ENCODE measurements at places on chromosomes 11 and 22.
A peak's percentile ranks its signal among the peaks of the same experiment; 100 is the strongest.

- DNase-seq = no peak
These were observed 481.1 kb downstream of the MIAT start for GRCh38 chr22:27138471-27138870.

DNA sequence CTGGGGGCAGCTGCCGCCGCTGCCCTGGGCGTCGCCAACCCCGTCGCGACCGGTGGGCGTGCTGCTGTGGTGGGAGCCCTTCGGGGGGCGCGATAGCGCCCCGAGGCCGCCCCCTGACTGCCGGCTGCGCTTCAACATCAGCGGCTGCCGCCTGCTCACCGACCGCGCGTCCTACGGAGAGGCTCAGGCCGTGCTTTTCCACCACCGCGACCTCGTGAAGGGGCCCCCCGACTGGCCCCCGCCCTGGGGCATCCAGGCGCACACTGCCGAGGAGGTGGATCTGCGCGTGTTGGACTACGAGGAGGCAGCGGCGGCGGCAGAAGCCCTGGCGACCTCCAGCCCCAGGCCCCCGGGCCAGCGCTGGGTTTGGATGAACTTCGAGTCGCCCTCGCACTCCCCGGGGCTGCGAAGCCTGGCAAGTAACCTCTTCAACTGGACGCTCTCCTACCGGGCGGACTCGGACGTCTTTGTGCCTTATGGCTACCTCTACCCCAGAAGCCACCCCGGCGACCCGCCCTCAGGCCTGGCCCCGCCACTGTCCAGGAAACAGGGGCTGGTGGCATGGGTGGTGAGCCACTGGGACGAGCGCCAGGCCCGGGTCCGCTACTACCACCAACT lies 1.0 kb downstream of the FUT4 start:
- peak; percentile 16 for DNase-seq

DNA sequence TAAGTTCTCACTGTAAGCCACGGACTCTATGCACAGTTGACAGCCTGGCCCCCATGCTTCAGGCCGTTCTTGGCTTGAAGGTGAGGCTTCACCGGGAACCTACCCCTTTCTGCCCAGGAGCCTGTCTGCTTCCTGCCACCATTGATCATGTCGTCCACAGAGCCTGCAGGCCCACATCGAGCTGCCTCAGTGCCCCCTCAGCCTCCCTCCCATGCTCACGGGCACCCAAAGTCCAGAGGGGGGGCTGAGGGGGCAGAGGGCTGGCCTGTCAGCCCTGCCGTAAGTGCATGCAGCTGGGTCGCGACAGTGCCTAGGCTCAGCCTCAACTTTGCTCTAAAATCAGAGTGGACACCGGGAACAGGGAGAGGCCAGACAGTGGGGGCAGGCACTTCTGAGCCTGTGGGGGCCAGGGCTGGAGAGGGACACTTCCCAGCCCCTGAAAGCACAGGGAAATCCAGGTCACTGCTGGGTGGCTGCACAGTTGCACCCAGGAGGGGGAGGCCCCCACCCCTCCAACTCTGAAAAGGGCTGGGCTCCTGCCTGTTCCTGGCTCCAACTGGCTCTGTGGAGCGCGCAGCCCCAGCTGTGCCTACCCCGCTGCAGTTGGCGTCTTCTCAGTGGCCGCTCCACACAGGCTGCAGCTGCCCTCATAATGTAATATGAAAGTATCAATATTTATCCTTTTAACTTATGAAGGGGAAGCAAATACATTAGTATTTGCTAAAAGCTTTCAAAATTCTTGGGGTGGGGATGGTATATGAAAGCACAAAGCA lies 598.6 kb downstream of the DLG2 start:
- DNase-seq = no peak

DNA sequence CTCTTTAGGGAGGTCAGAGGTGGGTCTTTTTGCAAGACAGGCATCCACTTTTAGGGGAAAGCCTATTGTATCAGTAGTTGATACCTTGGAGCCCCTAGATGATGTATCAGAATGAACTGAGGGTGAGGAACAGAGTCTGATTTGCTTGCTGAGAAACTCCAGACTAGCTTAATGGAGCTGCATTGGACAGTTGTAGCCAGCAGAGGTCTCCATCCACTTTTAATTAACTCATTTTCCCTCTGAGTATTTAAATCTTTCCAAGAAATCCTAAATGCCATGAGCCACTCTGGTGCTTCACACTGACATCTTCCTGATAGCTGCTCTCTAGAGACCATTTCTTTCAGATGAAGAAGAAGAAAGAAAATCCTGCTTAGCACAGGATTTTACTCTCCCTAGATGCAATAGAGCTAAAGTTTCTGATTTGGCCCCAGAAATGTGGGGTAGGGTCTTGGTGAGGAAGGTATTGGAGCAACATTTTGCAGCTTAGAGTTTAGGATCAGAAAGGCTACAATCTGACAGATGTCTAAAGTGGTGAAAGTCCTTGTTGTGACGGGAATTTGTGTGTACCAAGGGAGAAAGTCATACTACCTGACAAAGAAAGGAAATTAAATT lies 38.0 kb downstream of the EXT2 start:
- DNase-seq = peak; percentile 59

DNA sequence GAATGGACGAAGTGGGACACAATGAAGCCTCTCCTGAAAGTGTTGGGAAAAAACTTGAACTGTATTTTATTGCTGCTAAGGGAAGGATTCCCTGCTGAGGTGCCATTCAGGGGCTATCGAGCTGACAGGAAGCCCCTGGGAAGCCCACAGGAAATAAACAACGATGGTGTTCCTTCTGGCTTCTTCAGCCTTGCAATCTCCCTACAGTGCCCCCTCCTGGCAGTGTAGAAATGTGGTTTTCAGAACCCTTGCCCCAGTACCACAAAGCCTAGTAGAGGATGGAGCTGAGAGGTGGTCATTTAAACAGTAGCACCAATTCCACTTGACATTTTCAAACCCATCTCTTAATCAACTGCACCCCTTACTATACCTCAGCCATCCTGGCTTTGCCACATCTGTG lies 676.7 kb upstream of the ARHGAP42 start:
- no peak for DNase-seq

- DNase-seq = no peak
These were observed 8.5 kb upstream of the WDR74 start for GRCh38 chr11:62847767-62848314.

DNA sequence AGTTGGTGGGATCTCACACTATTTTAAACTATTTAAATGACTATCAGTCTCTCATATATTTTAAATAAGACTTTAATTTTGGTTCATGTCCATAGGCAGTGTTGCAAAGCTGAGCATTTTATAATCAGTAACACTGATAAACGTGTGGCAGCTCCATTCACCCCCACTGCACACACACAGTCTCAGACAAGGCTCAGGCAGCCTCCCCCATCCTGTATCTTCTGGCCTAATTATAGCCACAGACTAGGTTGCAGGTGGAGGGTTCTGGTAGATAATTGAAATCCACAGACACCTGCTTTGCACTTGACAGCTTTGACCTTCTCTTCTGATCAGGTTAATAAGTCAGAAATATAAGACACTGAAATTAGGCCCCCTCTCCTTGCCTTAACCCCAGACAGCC lies 118.5 kb upstream of the LDLRAD3 start:
- no peak for DNase-seq

GRCh38 chr11:114138411-114138810 lies 78.9 kb downstream of the ZBTB16 start:
- no peak for DNase-seq

DNA sequence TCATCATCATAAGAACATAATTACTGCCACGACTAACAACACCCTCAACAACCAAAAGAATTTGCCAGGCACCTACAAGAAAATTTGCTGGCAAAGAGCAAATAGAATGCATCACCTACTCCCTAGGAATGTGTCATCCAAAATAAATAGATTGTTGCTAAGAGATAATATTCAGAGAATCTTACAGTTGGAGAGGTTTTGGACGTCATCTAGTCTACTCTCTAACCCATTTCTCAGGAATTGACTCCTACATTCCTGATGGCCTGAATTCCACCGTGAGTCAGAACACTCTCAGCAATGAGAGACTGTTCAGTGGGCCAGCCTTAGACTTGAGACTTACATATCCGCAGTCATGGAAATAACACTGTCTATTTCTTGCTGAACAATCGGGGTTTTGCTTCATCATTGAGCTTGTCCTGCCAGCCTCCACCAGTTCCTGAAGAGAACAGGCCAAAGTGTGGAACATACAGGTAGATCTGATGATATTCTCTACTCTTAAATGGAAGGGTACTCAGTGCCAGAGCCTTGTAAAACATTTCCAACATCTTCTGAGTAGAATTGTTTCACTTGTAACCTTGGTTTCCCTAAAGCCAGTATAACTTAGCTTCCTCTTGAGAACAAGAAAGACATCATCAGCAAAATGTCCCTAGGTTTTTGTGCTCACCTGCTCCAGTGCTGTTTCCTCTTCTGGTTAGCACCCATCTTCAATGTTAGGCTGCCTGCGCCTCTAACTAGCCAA lies 8.3 kb downstream of the KIRREL3 start:
- DNase-seq = peak; percentile 100

DNA sequence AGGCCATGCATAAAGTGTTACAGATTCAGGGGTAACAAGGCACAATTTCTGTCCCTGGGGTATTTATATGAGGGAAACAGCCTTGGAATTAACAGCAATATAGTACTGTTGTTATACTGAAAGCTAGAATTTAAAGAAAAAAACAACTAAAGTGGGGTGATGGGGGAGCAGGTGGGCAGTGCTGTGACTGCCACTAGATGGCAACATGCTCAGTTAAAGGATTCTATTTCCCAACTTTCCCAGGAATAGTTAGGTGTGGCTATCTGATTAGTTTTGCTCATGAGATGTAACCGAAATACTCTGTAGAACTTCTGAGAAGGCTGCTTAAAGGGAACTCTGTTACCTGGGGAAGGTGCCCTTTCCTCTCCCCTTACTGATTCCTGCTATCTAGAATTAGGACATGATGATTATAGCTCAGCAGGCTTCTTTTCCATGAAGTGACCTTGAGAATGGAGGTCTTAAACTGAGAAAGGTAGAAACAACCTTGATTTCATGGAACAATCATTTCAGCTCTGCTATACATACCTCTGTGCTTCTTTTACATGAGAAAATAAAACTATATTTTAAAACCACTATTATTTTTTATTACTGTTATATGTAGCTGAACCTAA lies 102.6 kb downstream of the RELT start:
- DNase-seq = peak; percentile 41

DNA sequence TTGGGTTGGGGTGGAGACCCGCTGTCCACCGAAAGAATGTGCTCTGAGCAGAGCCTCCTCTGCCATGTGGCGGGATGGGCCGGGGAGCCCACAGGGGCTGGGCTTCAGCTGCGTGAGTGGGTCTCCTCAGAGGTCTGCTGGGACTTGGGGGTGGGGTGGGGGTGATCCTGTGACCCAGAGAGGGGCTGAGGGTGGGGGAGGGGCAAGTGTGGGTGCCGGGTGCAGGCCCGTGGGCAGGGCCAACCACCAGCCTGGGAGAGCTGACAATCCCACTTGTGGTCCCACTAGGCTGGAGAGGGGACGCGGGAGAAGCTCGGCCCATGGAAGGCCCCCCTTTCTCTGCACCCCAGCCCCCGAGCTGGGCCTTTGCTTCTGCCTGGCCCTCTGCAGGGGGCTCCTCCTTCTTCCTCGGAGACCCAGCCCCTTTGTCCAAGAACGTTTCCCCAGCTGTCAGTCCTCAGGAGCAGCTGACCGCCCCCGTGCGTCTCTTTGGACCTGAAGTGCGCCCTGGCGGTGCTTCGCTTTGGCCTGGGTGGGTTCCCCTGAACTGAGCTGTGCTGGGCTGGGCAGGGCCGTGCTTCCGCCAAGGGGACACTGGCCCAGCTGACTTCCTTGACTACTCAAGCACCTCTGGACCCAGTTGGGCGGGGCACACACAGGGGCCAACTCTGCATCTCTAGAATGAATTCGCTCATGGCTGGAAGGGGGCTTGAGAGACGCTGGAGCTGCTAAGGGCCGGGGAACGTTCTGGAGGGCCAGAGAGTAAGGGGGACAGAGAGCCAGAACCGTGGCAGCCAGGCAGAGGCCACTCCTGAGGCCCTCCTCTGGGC lies 30.2 kb downstream of the OSBPL5 start:
- no peak for DNase-seq

- DNase-seq = peak; percentile 76
These were observed 88.1 kb downstream of the KCNQ1 start for GRCh38 chr11:2532704-2533586.

GRCh38 chr11:117600234-117600783 lies 196.7 kb downstream of the DSCAML1 start:
- DNase-seq = no peak

GRCh38 chr22:50014655-50015401 lies 2.3 kb upstream of the IL17REL start:
- no peak for DNase-seq

GRCh38 chr11:13126430-13126829 lies 117.3 kb downstream of the RASSF10 start:
- peak; percentile 54 for DNase-seq

- peak; percentile 85 for DNase-seq
These were observed 25.6 kb upstream of the TENM4 start for GRCh38 chr11:79466411-79466810.

DNA sequence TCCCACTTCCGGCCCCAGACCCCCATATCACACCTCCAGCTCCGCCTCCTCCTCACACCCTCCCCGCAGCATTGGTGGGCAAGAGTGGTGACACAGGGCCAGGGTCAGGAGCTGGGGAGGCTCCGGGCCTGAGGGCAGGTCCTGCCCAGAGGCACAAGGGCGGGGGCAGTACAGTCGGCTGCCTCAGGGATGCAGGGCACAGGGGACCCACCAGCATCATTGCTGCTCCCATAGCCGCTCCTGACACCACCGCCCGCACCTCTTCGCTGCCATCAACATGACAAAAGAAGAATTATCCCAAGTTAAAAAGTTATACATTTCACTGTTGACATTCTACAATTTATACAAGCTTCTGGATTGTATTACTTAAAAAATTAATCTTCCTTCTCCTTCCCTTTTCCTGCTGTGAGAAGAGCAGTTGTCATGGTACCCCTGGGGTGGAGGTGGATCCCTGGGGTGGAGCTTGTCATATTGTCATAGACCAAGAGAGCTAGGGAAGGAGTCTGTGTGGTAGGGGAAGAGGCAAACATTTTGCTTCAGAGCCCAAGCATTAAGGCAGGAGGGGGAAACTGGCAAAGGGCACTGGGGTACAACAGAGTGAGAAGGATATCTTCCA lies 4.1 kb downstream of the SBF2 start:
- DNase-seq = no peak

DNA sequence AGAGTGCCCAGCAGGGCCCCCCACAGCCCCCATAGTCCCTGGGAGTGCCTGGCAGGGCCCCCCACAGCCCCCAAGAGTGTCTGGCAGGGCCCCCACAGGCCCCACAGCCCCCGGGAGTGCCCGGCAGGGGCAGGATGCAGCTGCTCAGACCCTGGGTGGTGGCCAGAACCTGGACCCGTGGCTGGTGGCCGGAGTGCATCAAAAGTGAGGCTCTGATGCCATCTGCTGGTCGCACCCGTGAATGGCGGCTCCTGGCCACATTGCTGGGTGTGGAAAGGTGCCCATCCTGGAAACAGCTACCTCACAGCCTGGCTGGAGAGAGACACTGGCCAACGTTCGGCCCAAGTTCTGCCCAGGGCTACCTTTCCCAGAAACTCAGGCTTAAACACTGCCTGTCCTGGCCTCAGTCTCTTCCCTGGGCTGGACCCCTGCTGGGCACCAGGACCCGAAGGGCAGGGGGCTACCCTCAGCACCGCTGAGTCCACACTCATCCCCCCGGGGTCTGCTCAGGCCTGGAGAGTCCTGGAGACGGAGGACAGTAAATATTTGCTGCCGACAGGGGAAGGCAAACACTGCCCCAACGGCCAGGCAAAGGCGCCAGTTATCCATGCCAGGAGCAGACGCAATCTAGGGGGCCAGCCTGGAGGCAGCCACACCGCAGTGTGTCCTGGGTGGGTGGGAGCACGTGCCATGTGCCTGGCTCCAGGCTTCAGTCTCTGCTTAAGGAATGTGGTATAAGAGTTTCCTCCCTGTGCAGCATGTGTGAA lies 4.4 kb downstream of the INS start:
- peak; percentile 38 for DNase-seq

- DNase-seq = no peak
These were observed 5.8 kb upstream of the GNAZ start for GRCh38 chr22:23064381-23065068.

- DNase-seq = no peak
These were observed 62.1 kb upstream of the LMO1 start for GRCh38 chr11:8325591-8326304.

Measured in fibroblast of skin of back (primary cell).